ENCODE measurements at places on chromosomes 16 and 17.

DNA sequence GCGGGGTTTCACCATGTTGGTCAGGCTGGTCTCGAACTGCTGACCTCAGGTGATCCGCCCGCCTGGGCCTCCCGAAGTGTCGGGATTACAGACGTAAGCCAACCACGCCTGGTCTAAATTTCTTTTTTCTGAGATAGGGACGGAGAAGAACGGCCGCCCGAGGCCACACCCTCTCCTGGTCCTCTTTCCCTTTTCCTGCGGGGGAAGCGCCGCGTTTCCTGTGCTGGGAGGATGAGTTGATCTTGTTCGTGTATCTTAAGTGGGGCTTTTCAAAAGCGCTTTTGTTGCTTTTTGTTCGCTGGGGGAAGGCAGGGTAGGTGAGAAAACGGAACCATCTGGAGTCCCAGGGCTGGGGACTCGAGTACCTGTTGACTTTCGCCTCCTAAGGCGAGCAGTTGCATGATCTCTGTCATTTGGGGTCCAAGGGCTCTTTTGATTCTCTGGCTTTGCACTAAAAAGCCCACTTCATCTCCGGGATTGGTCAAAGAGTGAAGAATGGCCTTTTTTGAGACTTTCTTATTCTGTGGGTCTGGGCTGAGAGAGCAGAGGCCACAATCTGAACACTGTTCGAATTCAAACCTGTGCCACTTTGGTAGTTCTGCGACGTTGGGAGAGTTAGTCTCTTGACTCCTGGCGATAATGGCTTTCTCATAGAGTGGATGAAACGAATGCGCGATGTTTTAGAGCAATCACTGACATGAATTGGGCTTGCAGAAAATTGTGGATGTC lies 1.3 kb downstream of the FUS start:
- DNase-seq = no peak

- no peak for DNase-seq
Measured at GRCh38 chr16:81926036-81926435, 85.2 kb downstream of the SDR42E1 start.

DNA sequence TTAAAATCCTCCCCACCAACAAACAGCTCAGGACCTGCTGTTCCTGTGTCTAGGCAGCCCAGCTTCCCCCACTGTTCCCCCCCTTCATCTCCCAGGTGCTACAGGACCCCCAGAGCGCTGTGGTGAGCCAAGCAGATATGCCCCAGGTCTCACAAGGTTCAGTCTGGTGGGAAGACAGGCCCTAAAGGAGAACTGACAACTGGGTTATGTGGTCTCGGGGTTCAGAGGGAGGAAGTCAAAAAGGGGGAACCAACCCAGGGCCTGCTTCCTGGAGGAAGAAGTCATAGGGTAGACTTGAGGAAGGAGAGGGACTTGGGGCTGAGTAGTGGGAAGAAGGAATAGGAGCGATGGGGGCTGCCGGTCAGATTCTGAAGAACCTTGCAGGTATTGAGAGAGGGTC lies 2.6 kb downstream of the RIPOR1 start:
- no peak for DNase-seq

GRCh38 chr17:28545787-28546415 lies 6.5 kb downstream of the UNC119 start:
- DNase-seq = no peak

DNA sequence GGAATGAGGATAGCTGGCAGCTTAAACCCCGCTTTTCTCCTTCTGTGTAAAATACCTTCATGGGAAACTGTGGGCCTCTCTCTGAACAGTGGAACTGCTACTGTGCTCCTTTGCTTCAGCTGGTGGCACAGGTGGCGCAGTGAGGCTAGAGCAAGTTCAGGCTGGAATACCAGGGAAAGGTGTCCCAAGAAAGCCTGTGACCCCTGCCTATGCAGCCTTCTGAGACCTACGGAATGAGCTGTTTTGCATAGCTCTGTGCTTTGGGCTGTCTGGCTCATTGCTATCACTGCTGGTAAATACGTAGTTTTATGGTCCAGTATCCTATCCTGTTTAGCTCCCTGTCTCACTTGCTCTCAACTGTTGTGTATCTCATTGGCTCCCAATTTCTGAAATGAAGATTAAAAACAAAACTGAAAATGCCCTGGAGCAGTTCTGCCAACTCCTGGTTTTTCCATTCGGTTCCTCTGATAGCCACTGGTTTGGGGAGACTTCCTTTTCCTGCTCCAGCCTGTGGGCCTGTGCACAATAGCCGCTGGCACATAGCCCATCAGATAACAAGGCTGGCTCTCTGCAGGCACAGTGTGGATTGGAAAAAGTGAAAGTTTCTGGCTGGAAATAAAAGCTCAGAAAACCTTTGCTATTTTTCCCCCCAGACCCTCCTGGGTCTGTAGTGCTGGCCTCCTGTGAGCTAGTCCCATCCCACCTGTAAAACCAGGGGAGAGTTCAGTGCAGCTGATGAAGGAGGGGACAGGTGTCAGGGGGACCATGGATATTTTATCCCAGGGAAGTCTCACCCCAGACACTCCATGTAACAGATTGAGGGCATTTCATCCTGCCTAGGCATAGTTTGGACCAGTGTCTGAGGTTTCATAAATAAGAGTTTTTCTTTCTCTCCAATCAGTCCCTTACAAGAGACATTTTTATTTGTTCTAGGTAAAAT lies 24.0 kb downstream of the LIMD2 start:
- DNase-seq = no peak
